Kidney (tissue), 22 donors: ENCODE measurements at places on chromosomes 3 and 15. TPM values are rescaled to one million over a fixed set of nuclear protein-coding genes. Genes with fewer than 3 reads are reported as not detected.

FAM81A gene
- total RNA-seq = 10.4 TPM

DNA sequence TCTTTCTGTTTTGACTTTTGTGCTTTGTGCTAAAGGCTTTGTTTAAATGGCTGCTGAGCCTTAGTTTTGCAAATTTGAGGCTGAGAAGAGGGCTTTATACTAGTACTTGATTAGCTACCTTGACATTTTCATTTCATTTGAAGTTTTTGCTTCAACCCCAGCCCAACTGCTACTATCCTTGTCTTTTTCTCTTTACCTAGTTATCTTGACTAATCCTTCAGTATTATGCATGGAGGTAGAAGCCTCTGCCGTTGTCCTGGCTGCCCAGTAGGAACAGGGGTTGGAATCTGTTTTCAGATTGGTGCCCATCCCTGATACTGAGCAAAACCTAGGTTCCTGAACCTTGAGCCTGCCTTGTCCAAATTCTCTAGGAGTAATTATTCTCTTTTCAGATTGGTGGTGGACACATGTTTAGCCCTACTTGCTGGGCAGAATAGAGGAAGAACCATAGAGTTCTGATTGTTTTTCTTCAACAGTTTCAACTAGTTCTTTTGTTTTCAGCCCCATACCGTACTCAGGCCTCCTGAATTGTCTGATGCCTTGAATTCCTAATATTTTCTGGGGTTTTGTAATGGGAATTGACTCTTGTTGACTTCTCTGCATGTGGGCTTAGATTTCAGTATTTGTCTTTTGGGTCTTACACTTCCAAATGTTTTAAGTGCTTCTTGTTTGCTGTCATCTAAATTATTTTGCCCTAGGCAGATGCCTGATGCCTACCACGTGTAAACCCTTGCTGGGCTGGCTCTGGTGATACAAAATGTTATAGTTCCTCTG, 143.2 kb downstream of the DOCK3 start:
- no peak overlapping the region for H3K27ac ChIP-seq
- no peaks in the 10 kb centered on the region for H3K36me3 ChIP-seq
- H3K4me3 ChIP-seq = no peak overlapping the region
- H3K4me1 ChIP-seq = no peaks in the 10 kb centered on the region
- DNase-seq = no peak

SLC35G2 gene
- 5.4 TPM for total RNA-seq

RTF1 gene
- 29.7 TPM for total RNA-seq

ARID3B gene
- total RNA-seq = 6.2 TPM
